ENCODE measurements at places on chromosomes 13 and 19.

DNA sequence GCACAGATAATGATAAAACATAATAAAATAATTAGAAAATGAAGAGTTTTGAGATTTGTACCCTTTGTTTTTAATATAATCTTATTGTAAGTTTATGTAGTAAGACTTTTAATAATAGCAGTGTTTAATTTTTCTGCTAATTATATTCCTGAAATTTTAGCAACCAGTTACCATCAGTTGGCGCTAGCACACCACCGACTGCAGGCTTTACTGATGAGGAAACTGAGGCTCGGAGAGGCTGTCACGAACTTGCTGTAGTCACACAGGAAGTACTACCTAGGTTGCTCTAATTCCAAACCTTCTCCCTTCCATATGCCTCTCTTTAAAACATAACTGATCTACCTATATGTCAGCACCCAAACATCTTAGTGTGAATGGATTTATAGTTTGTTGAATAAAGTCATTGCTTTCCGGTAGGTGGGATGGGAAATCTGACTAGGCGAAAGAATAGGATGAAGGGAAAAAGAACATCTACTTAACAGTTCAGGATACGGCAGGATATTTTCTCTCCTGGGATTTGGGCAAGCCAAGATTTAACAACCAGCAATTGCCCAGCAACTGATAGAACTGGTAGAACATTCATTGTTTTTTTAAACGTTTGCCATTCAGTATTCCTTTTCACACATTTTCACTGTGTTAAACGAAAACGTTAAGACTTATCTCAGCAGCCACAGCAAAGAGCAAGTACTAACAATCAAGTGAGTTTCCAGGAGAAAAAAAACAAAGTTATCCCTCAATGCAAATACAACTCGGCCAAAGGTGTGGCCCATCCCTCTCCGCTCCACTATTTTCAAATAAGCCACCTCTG lies 822 bp upstream of the RFXAP start:
- no peak for DNase-seq

DNA sequence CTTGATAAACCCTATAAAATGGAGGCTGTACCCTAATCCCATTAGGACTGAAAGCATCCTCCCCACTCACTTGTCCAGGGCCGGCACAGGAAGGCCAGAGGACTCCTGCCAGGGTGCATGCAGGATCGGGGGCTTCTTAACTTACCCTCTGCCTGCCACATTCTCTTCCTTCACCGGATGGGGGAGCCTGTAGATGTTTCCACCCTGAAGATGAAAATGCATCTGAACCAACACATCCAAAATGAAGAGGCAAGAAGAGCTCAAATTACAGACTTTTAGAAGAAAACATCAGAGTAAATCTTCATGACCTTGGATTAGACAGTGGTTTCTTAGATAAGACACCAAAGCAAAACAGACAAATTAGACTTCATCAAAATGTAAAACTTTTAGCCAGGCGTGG lies 25.9 kb upstream of the NAPA start:
- no peak for DNase-seq

DNA sequence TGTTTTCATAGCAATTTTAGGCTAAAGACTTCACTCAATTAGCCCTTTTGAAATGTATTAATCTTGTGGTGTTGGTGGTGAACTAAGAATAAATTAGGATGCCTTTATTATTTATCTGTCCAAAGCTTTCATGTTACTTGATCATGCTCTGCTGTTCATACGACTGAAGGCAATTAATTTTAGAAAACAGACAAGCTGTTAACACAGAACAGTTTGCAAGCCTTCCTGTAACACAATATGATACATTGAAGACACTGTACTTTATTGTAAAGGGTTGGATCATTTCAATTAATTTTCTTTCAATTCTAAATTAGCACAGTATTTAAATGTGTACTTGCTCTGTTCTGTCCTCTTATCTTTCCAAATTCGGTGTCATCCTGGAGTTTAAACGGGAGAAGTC lies 794.3 kb upstream of the MIR17HG start:
- DNase-seq = no peak

GRCh38 chr13:26280295-26280694 lies 26.4 kb downstream of the CDK8 start:
- no peak for DNase-seq

- DNase-seq = no peak
Measured at GRCh38 chr19:11693505-11694499, 44.9 kb downstream of the ZNF823 start.

DNA sequence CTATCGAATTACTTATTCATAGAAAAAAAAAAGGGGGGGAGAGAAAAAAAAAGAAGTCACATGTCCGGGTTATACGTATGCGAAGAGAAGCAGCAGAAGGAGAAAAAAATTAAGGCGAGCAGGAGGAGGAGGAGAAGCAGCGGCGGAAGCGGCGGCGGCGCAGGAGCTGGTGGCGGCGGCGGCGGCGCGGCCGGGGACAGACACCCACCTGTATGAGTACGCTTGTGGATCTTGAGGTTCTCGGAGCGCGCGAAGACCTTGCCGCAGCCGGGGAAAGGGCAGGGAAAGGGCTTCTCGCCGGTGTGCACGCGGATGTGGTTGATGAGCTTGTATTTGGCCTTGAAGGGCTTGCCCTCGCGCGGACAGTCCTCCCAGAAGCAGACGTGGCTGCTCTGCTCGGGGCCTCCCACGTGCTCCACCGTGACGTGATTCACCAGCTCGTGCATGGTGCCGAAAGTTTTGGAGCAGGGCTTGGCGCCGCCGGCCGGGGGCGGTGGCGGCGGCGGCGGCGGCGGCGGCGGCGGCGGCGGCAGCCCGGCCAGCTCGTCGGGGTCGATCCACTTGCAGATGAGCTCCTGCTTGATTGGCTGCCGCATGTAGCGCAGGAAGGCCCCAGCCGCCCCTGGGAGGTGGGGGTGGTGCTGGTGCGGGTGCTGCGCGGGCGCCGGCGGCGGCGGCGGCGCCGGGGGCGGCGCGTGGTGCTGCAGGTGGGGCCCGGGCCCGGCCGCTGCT lies 1.5 kb downstream of the ZIC5 start:
- DNase-seq = no peak

DNA sequence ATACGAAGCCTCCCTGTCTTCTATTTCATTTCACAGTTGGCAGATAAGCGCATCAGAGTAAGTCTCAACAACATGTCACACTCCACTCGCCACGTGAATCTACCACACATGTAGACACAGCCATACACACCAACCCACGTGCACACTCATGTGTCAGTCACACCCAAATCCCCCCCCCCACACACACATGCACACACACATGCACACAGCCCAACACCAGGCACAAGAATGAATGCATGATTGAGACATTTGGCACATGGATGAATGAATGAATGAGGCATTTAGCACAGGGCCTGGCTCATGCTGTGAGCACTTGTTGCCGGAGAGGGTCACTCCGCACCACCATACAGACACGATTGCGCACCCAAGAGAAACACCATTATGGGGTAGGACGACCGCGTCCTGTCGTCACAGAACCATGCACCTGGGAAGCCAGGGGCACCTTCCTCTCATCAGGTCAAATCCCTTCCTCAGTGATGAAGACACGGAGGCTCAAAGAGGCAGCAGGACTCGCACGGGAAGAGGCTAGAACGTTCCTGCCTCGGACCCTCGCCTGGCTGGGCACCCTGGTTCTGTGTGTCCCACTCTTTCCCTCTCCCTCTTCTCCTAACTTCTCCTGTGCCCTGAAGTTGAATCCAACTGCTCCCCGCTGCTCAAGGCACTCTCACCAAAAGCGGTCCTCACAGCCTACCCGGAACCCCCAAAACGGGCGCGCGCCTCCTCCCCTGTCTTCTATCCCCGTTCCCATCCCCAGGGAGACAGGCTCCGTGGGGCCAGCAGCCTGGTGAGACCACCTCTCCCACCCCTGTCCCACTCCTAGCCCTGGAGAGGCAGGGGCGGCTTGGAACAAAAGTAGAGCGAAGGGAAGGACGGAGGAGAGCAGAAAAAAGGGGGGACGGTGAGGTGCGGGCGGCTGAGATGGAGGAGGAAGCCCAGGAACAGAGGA lies 1.3 kb downstream of the MEIS3 start:
- DNase-seq = no peak

GRCh38 chr19:30335306-30335886 lies 36.8 kb upstream of the ZNF536 start:
- no peak for DNase-seq

GRCh38 chr13:86741762-86742285 lies 929.3 kb upstream of the SLITRK5 start:
- DNase-seq = no peak

DNA sequence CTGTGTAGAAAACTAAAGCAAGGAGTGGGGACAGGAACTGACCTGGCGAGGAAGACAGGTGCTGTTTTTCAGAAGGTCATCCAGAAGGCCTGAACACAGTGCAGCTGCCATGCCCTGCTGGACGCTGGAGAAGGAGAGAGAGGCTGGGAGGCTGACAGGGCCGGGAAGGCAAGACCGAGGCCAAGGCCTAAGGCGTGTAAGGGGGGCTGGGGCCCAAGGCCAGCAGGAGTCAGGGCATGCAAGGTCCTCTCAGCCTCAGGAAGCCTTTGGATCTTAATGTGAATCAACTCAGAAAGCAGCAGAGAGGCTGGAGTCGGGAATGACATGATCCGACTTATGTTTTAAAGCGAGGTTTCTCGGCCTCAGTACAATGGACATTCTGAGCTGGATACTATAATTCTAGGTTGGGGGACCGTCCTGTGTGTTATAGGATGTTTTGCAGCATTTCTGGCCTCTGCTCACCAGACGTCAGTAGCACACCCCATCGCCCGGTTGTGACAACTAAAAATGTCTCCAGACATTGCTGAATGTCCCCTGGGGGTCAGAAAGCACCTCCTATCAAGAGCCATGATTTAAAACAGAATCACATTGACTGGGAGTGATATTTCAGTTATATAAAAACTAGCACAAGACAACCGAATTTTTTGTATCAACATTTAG lies 530.4 kb downstream of the MYO16 start:
- DNase-seq = no peak

- no peak for DNase-seq
Measured at GRCh38 chr13:68076046-68076445, 845.9 kb upstream of the PCDH9 start.

All from vagina (tissue), 2 donors.